ENCODE measurements at places on chromosomes 11 and 22. TPM values are rescaled to one million over a fixed set of nuclear protein-coding genes. Genes with fewer than 3 reads are reported as not detected.

The NTM gene
- 11.5 TPM for polyA plus RNA-seq

The OR52N4 gene
- not detected for polyA plus RNA-seq

The CHCHD10 gene
- polyA plus RNA-seq: 528 TPM

The JAM3 gene
- 18.0 TPM for polyA plus RNA-seq

The GDPD4 gene
- not detected for polyA plus RNA-seq

The SHANK2 gene
- 2.0 TPM for polyA plus RNA-seq

The SLC5A4 gene
- 0.07 TPM for polyA plus RNA-seq

The MAJIN gene
- polyA plus RNA-seq: 0.24 TPM

Data from adrenal gland (tissue), 19 donors.